Activated CD4-positive, alpha-beta memory T cell treated with anti-CD3 and anti-CD28 coated beads, Interleukin-2, amount 10 ng/mL, durations not matched to agents 7 days and 5 days (primary cell): ENCODE measurements at places on chromosomes 3 and 15. TPM values are rescaled to one million over a fixed set of nuclear protein-coding genes. Genes with fewer than 3 reads are reported as not detected.

- DNase-seq: no peak
Observed at GRCh38 chr3:135499426-135499825, 466.1 kb upstream of the PPP2R3A start.

GRCh38 chr3:6726811-6727210 is 134.1 kb upstream of the GRM7 start:
- no peak for DNase-seq

DNA sequence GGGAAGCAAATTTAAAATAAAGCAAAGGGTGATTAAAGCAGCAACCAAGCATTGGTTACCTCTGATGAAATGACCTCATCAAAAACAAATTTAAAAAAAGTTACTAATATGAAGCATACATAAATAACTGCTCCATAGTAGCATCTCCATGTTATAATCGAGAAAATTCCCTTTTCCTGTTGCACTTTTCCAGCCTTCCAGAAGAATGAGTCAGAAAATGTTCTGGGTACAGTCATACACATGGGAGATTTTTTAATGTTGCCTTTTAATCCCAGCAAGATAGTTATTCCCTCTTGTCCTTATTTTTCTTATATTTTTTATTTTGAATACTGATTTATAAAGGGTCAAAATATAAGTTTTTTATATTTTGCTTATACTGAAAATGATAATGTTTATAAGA is 2.6 kb upstream of the TMCO5A start:
- no peak for DNase-seq

GRCh38 chr15:40242213-40242599 is 3.3 kb downstream of the PAK6 start:
- DNase-seq: no peak

- no peak for DNase-seq
Observed at GRCh38 chr15:93027413-93027812, 61.6 kb downstream of the RGMA start.

- peak; percentile 38 for DNase-seq
Observed at GRCh38 chr3:46236294-46237054, 5.8 kb upstream of the CCR3 start.

DNA sequence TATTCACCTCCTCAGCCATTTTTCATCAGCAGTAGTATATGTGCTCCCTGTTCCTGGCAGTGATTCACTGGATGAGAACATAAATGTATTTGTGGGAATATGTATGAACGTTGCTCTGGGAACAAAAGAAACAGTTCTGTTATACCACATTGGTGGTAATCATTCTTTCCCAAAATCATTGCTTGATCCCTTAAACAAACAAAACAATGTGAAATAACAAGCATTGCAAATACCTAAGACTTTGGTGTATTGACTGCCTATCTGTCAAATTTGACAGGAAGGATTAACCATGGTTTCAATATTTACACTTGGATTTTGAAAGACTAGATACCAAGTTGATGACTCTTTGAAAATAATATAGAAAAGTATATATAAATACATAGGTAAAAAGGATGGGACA is 284.1 kb downstream of the FHIT start:
- DNase-seq: no peak

DNA sequence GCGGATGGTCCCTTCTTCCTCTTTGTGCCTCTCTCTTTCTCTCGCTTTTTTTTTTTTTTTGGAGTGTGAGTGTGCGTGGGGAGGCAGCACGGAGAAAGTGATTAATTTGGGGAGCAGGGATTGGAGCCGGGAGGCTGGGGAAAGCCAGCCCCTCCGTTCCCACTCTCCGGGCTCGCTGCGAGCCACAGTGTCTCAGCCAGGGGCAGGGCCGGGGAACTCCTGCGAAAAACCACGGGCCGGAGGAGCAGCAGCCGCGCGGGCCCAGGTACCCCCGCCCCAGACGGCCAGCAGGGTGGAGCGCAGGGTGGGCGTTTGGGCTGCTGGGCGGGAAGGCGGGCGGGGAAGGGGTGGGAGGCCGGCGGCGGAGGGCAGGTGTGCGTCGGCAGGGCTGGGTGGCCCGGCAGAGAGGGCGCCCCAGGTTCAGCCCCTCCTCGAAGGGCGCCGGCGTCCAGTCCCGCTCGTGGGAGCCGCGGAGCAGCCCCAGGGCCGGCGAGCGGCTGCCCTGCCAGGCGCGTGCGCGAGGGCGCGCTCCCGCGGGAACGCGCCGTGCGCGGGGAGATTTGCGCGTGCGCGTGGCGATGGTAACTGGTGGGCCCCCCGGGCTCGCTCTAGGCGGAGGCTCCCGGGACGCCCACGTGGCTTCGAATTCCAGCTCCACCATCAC is 1.4 kb downstream of the CHL1 start:
- no peak for DNase-seq

- DNase-seq: no peak
Observed at GRCh38 chr3:184282941-184283340, 7.1 kb downstream of the ECE2 start.

- no peak for DNase-seq
Observed at GRCh38 chr3:160105907-160106584, 117.4 kb downstream of the IL12A start.

DNA sequence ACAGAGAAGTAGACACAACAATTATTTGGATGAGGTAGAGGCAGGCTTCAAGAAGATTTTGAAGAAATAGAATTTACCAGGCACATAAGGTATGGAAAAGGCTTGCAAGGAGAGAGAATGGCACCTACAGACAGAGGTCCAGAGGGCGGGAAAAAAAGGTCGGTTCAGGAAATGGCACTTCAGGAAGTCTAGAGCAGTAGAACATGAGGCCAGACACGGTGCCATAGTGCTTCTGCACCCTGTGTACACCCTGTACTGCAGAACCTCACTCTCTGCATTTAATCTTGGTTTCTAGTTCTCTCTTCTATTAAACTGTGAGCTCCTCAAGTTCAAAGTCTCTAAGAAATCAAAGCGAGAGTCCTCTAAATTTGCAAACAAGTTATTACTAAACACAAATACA is 113.4 kb upstream of the C2CD4B start:
- no peak for DNase-seq

- DNase-seq: no peak
Observed at GRCh38 chr3:98817547-98818041, 54.5 kb downstream of the ST3GAL6 start.

DNA sequence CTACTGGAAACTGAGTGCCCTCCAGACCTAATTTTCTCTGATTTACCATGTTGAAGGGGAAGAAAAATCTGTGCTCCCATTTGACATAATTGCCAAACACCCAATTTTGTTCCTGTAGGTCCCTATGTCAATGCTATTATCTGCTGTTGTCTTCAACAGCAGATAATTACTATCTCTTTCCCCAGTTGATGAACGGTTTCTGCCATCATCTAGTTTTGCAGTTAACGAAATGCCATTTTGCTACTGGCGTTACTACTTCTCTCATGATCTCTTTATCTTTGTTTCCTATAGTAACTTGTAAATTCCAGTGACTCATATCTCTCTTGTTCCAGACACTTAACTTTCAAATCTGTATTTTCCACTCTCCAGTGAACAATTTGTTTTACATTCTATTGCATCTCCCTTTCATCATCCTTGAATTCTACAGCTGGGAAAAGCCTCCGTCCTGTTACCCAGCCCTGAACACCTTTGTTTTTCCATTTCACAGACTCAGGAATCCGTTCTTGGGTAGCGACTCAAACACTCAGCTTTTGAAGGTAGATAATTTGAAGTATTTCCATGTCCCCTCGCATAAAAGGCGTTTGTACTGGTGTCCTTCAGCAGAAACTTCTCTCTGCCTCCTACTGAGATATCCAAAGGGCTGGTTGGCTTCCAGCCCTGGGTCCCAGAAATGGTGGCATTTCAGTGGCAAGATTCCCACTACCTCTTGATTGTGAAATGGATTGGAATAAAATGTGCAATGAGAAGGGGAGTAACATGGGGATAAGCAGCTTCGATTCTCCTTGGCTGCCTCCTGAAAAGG is 111.7 kb downstream of the FOXB1 start:
- DNase-seq: no peak

DNA sequence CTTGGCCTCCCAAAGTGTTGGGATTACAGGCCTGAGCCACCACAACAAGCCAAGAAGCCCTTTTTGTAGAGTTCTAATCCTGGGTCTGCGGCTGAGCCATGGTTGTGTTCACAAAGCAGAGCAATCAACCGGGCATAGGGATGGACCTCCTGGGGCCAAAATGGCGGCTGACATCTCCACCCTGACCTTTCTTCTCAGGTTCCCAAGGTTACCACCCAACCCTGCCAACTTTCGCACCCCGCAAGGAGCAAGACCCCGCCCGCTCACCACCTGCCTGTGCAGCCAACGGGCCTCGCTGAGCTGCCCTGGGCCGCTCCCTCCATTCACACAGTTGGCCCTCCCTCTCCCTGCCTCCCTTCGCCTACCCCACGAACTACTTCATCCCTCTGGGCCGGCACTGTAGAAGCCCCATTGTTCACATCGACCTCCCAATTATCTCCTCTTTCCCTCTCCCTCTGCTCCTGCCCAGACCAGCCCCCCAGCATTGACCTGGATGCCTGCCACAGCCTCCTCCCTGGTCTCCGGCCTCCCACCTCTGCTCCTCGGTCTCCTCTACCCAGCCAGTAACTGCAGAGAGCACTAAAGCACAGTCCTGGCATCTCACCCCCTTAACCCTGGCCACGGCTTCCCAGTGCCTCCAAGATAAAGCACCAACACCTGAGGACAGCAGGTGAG is 62.0 kb upstream of the TFRC start:
- no peak for DNase-seq

GRCh38 chr3:37219266-37219665 is 44.9 kb upstream of the LRRFIP2 start:
- no peak for DNase-seq

DNA sequence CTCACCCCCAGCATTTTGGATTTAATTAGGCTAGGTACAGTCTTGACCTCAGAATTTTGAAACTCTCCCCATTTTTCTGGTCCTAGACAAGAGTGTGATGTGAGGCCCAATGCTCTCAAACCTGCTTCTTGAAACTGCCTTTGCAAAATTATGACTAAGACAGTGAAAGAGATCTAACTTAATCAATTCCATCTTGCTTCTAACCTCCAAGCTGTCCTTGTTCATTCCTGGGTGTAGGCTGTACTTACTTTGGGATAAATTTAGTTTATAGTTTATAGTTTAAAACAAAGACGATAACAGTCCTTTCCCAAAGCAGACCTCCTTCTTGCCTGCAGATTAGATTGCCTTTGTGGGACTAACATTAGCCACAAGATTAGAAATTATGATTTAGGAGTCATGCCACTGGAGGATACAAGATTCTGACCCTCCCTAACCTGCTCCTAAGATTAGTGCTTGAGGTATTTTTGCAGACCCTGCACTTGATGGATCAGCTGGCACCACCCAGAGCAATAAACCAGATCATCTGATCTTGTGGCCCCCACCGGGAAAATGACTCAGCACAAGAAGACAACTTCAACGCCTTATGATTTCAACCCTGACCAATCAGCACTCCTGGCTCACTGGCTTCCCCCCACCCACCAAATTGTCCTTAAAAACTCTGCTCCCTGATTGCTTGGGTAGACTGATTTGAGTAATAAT is 59.6 kb downstream of the CD200R1L start:
- DNase-seq: no peak

DNA sequence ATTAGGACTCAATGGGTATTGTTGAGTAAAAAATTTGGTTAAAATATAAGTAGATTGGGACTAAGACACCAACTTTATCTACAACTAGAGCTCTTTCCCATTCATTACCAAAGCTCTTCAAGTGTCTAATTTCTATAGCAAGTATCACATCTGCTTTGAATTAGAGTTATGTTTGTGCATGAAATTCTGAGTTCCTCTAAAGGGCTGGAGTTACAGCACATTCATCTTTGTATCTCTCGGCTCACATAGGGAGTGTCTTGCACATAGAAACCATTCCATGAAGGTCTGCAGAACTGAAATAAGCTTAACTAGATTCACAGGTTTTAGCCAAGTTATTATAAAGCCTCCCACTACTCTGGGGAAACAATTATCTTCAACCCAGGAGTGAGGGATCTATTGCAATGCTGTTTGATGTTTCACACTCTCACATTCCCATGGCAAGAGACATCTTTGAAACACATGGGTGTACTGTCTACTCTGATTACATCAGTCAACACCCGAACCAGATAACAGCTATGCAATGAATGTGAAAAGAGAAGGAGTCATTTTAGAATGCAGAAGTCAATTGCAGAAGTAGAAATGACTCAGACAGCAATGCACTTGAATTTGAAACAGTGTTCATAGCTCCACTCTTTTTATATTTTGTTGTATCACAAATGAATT is 93.1 kb upstream of the KBTBD8 start:
- no peak for DNase-seq

DNA sequence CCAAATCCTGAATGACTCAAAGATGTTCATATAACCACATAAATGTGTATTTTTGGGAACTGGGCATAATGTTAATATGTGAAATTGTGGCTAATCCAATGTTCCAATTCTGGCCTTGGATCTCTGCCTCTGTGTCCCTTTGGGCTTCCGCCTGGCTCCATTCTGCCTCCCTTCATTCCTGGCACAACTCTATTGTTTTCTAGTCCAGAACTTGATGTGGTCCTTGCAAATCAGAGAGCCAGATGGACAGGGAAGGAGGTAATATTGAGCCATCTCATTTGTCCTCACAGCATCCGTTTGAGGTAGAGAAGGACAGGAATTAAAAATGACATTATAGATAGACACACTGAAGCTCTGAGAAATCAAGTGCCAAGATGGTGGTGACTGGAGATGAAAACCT is 355.7 kb upstream of the TBL1XR1 start:
- DNase-seq: no peak

DNA sequence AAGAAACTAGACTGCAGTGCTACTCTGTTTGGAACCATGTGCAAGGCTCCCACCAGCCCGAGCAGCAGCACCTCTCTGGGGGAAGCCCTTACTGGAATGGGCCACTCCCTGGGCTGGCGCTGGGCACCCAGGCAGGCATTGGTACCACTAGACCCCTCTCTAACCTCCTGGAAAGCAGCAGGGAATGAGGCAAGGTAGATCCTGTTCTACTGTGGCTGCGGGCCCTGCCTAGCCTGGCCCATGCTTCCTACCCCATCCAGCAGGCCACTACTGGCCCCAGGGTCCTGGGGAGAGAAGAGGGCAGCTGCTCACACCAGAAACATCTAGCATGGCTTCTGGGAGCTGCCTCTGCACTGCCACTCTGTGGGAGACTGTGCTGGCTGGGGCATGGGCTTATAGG is 44.8 kb downstream of the MESD start:
- DNase-seq: no peak

NR1I2 gene
- total RNA-seq: 0.20 TPM

ATP2C1 gene
- 63.8 TPM for total RNA-seq

AGTR1 gene
- total RNA-seq: not detected

MAGI1 gene
- total RNA-seq: 0.18 TPM

PARL gene
- 49.0 TPM for total RNA-seq
